ENCODE measurements at places on chromosomes 2 and 18. TPM values are rescaled to one million over a fixed set of nuclear protein-coding genes. Genes with fewer than 3 reads are reported as not detected.

- no peak for DNase-seq
Observed at GRCh38 chr2:110807522-110807921, 75.1 kb downstream of the ACOXL start.

DNA sequence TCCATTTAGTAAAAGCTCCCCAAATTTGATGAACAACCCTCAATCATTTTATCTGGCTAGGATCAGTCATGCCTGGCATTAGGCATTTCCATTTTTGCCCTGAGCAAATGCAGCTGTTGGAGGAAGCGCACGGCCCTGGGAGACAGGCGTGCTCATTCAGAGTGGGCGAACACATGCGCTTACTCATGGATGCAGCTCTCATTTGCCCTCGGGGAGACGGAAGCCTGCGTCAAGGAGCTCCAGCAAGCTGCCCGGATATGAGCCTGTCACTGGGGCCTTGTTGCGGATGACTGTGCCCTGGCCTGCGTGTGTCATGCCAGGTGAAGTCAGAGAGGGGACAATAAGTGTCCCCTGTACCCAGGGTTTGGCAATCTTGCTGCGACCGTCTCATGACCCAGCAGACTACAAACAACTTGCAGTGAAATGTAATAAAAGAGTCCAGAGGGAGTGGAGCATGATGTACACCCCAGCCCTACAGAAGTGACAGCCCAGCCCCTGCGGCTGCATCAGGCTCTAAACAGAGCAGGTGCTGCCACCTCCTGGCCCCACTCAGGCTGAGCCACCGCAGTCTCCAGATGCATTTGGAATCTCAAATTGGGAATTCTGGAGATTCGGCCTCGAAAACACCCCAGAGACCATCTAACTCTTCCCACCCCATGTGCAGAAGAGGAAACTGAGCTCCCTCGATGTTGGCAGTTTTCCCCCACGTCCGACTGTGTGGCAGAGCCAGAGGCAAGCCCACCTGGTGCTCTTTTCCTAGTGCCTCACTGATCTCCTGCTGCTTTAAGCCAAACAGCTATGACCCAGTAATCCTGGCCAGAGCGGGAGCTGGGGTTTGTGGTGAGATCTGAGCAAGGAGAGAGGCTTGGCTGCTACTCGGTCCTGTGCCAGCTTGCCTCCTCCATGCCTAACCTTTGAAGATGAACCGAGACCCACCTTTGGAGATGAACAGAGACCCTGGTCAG, 105.0 kb upstream of the ALK start:
- DNase-seq = peak; percentile 38

GRCh38 chr2:101699755-101700461, 2.4 kb downstream of the MAP4K4 start:
- DNase-seq = no peak

- DNase-seq = no peak
Observed at GRCh38 chr2:58769111-58769863, 528.2 kb upstream of the FANCL start.

GRCh38 chr18:74376523-74376922, 60.9 kb downstream of the C18orf63 start:
- DNase-seq = no peak

DNA sequence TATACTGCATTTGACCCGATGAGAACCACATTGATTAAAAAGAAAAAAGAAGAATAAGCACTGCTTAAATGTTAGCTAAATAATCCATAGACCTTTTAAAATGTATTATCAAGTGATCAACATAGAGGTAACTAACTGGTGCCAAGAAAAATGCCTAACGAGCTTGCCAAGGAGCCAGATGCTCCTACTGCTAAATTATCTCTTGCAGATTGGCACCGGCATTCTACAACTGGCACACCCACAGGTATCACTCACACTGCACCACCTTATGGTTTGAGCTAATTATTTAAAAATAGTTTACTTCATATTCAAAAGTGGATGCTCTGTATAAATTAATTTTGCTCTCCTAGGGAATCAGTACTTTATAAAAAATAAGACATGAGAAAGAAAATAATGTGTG, 341.6 kb upstream of the CDH7 start:
- DNase-seq = no peak

- DNase-seq = no peak
Observed at GRCh38 chr2:231235217-231235616, 36.8 kb downstream of the ARMC9 start.

GRCh38 chr2:70948337-70949003, 12.8 kb downstream of the ATP6V1B1 start:
- DNase-seq = peak; percentile 70

GRCh38 chr18:6145645-6146306, 250.5 kb upstream of the TMEM200C start:
- DNase-seq = no peak

PIEZO2 gene
- total RNA-seq = 1.7 TPM

DNA sequence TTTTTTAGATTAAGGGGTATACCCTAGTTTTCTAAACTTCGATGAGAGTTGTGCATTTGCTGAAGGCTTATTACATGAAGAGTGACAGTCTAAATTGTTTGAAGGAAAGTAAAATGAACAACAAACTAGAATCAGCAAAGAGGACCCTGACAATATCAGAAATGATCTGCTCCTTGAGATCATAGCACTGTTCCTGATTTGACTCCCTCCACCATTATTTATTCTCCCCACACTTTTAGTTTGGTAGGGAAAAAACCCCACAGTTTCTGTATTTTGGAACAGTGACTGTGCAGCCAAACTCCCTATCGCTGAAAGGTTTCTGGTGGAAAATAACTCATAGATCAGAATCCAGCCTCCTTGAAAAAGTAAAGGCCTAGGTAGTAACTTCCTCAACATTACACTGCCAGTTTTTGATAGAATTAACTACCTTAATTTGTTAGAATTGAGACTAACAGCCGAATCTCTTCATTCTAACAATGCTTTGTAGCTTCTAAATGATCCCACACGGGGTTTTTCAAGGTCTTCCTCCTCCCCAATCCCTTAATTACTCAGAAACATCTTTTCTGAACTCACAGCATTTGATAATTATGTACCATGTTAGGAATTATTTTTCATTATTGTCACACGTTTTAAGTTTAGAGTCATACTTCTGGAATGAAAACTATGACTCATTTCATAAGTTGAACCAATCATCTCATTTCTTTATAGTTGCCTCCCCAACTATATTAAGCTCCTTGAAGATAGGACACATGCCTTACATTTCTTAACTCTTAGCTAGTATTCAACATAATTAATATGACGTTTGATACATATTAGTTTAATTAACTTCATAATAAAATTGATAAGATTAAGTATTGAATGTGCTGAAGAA, 2.9 kb downstream of the MYL12A start:
- no peak for DNase-seq

Measured in progenitor cell of endocrine pancreas (in vitro differentiated cells).